ENCODE measurements at places on chromosomes 2 and 18. TPM values are rescaled to one million over a fixed set of nuclear protein-coding genes. Genes with fewer than 3 reads are reported as not detected.

Gene SH2D6
- polyA plus RNA-seq, result not detected

Gene LHCGR
- polyA plus RNA-seq, result 0.23 TPM

Gene OTOF
- 10.4 TPM for polyA plus RNA-seq

DNA sequence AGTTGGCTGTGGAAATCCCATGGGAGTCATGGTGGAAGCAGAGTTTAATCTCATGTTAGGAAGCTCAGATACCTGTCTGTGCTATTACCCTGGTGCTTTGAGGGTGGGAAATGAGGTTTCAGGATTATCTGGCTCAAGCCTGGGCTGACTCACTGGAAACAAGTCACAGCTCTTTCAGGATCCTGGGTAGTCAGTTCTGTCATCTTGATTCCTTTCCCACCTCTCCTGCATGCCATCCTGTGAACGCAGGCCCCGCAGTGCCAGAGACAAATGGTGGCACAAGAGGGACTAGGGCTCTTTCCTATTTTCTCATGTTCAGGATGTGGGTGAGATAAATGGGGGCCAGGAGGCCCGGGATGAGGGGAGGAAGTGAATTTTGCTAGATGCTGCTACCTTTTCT is 3.7 kb upstream of the FAM136A start:
- DNase-seq, result no peak

DNA sequence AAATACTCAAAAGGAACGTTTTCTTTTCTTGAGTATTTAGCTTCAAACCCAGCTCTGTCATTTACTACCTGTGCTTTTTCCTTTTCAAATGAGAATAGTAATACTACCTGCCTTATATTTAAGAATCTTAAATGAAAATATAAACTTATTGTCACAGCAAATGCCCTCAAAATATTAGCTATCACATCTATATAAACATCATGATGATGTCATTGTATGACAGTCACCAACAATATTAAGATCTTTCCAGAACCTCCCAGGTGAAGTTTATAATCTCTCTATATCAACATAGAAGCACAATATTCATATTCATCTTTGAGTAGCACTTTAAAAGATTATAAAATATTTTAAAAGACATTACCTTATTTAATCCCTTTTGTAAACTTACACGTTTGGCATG is 92.2 kb downstream of the DOK6 start:
- DNase-seq, result no peak

- peak; percentile 28 for DNase-seq
Measured at GRCh38 chr2:46615986-46616485, 136.7 kb downstream of the TMEM247 start.

- no peak for DNase-seq
Measured at GRCh38 chr2:161796192-161796591, 172.0 kb downstream of the SLC4A10 start.

- DNase-seq, result no peak
Measured at GRCh38 chr2:44821500-44821899, 120.0 kb upstream of the SIX3 start.

DNA sequence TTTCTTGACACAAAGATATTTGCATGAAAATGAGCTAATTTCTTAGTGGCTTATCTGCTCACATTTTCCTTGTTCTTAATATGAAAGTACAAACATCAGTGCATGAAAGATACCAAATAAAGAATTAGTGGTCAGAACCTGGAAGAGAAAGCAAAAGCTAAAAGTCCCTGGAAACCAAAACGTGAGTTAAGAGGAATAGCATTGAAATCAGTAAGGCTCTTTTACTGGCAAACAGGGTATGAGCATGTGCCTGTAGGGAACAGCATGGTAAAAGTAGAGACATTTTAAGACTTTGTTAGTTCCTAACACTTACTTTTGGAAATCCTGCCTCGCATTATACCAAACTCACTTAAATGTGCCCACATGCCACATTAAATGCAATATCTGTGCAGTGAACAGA is 31.9 kb upstream of the CWC22 start:
- DNase-seq, result no peak

DNA sequence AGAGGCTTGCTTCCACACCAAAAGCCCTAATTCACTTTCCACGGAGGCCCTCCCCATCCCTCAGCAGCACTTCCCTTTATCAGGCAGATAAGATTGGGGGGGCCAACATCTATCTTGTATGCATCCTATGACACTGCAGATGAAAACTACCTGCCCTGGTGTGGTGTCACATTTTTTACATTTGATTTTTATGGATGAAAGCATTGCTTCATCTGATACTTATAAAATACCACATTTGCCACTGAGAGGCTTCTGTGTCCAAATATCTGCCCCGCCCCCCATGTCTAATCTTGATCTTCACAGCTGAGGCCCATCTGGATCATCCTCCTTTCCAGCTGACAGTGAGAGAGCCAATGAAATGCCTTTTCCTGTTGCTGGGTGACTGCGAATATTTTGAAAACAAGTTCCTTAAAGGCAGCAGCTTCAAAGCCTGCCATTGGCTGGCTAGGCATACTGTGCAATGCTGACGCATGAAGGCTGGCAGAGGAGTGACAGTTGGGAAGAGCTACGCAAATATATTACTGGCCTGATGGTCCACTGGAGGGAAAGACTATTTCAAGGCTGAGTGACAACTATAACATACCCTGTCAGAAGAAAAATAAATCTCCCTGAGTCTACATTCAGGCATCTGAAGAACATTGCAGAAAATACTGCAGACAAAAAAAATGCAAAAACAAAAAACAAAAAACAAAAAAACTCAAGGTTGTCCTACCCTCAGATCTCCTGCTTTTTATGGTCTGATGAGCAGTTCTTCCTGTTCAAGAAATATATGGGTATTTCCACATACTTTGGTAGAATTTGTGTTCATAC is 318.7 kb downstream of the PDE11A start:
- DNase-seq, result peak; percentile 90

DNA sequence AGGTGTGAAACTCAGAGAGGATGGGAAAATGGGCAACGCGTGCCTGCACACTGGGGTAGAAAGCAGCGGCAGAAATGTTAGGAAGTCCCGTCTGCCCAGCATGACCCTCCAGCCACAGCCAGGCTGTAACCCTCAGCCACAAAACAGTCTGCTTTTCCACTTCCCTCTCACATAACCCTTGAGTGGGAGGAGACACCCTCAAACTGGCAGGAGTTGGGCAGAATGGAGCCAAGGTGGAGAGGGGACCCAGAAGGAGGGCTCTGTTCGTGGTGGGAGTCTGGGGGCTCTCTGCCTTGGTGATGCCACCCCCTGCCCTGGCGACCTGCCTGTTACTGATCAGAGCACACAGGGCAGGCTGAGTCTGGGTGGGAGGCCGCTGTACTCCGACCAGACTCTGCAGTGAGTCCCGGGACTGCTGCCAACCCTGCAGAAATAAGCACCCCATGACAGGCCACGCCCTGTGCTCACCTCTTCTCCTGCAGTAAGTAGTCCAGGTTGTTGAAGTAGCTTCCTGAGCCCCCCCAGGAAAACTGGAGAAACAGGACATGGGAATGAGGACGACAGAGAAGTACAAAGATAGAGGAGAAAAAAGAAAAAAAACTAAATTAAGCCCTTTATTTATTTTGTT is 16.0 kb downstream of the FAM178B start:
- no peak for DNase-seq
